ENCODE measurements at places on chromosomes 3 and 15.
A peak's percentile ranks its signal among the peaks of the same experiment; 100 is the strongest.

- DNase-seq, result no peak
Measured at GRCh38 chr3:31924610-31925270, 56.3 kb downstream of the OSBPL10 start.

GRCh38 chr15:40463279-40463678, 7.5 kb upstream of the CHST14 start:
- DNase-seq, result no peak

DNA sequence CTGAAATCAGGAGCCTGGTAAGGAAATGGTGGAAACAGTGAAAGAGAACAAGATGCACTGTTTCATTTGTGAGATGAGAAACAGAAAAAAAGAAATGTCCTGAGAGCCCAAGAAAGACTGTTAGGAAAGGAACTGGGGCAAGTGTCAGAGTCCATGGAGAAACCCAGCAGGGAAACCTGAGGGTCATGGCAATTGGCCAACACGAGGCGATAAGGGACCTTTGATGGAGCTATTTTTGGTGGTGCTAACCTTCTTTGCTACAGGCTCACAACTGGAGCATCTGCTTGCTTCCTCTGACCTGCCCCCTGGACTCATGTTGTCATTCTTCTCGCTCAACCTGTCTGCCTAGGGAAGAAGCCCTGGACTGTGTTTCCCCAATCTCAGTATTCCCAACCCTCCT, 4.2 kb upstream of the TMEM41A start:
- DNase-seq, result no peak

DNA sequence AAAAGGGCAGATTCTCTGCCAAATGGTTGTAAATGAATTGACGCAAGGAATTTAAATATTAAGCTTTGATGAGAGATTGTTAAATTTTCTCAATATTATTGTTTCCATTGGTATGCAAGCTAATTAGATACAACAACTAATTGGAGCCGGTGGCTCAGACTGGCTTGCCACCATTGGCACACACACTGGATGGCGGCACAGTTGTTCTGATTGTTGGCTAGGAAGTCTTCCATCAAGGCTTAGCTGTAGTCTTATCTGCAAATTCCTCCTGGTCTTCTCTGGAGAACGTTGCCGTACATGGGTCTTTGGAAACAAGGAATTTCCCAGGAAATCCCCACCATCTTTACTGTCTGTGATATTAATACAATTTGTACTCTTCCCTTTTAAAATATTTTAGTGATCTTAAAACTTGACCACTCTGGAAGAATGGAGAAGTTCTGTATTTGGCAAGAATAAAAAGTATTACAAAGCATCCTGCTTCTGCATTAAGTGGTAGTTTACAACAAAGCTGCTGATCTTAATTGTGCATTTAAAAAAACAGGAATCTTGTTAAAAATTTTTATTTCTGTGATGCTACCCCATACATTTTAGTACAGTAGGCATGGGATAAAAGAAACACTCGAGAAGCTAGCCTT, 126.5 kb downstream of the UBE2E2 start:
- DNase-seq, result no peak

DNA sequence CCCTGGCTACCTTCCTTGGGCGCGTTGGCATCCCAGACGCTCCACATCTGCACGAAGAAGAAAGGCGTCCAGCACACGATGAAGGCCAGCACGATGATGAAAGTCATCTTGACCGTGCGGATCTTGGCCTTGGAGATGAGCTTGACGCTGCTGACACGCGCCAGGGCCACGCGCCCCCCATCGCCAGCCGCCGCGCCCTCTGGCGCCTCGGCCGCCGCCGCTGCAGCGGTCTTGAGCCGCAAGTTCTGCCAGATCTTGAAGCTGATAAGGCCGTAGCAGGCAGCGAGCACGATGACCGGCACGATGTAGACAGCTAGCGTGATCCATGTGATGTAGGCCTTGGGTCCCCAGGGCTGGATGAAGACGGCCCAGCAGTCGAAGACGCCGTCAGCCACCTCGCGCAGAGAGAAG, 2.2 kb downstream of the OXTR start:
- no peak for DNase-seq

DNA sequence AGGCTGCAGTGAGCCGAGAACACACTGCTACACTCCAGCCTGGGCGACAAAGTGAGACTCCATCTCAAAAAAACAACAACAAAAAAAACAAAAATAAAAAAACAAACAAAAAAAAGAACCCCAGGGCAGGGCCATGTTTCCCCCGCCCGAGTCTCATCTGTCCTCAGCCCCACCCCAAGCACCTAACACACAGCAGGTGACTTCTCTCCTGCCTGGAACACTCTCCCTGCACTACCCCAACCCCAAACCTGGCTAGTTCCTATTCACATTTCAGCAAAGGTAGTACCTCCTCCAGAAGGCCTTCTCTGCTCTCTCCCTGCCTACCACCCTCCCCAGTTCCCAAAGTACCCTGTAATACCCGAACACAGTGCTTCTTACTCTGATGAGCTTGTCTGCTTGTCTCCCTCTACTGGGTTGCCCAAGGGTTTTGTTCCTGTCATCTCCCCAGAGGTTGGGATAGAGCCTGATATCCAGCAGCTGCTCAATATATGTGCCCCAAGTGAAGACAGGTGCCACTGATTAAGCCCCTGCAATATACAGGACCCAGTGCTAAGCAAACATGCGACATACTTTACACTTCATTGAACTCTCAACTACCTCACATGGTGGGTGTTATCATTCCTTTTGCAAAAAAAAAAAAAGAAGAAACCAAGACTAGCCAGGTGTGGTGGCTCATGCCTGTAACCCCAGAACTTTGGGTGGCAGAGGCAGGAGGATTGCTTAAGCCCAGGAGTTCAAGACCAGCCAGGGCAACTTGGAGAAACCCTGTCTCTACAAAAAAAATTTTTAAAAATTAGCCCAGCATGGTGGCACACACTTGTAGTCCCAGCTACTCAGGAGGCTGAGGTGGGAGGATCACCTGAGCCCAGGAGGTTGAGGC, 103.6 kb downstream of the DAPK2 start:
- no peak for DNase-seq

- DNase-seq, result peak; percentile 97
Measured at GRCh38 chr15:60371175-60372051, 26.4 kb downstream of the ANXA2 start.

DNA sequence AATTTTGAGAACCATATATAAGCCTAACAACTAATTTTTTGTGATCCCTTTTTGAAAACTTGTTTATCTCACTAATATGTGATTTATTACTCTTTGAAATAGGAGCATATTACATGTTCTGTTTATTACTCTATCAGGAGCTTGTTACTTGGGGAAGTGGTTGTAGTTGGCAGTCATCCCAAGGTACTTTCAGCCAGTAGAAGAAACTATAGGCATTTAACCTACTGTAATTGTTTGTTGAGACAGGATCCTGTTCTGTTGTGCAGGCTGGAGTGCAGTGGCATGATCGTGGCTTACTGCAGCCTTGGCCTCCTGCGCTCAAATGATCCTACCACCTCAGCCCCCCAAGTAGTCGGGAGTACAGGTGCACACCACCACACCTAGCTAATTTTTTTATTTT, 195.6 kb downstream of the TCF12 start:
- DNase-seq, result no peak

DNA sequence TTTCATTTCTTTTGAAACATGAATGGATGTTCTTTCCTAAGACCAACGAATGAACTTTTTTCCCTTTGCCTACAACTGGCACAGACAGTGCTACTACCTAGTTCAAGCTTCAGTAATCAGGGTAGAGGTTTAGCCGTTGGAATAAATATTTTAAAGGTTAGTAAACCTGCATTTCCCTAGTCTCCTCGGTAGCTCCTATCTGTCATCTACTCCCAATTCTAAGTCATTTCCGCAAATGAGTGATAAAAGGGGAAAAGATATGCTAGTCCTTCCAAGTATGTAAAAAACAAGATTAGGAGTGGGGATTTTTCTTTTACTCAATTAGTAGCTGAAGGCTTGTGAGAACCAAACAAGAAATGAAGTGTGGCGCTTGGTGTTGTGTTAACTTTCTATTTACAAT, 15.2 kb downstream of the SLTM start:
- no peak for DNase-seq

DNA sequence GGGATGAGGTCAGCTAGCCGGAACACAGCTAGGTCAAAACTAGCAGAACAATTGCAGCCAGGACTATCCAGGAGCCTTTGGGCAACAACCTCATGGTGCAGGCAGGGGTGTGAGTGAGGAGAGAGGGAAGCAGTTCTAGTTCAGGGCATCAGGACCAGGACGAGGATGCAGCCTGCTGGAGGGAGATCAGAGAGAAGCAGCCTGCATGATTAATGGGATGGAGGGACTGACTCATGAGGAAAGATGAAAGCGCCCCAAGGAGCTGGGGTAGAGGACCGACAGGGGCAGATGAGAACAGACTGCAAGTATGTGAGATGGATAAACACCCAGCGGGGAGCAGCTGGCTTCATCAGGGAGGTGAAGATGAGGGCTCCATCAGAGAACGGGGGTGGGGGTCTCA, 37.9 kb upstream of the LRTM1 start:
- DNase-seq, result no peak

- no peak for DNase-seq
Measured at GRCh38 chr15:95567686-95568085, 762.8 kb upstream of the NR2F2 start.

DNA sequence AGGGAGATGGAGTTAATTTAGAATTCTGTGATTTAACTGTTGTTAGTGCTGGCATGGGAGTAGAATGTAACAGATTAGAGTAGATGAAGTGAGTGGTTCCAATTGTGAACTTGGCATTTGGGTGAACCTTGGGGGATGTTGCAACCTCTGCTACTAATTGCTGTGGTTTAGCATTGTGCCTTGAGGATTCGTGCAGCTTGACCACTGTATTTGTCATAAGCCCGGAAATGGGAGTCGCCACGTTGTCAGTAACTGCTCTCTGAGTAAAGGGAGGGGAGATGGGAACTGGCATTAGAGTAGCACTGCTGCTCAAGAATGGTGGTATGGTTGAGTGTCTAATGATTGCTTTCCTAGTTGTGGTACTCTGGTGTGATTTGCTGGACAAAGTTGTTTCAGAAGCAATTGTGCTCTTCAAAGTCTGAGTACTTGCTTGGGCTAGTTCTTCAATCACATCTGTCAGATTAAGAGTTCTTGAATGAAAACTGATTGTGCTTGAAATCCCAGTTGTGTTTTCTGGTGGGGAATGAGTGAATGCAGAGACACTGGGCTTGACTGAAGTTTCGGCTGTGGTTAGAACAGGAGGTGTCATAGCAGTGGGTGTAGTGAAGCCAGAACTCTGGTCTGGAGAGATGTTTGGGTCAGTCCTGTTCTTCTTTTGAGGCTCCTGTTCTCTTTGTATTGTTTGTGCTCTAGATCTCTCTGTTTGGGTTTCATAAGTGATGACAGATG, 15.4 kb downstream of the IGSF10 start:
- no peak for DNase-seq

DNA sequence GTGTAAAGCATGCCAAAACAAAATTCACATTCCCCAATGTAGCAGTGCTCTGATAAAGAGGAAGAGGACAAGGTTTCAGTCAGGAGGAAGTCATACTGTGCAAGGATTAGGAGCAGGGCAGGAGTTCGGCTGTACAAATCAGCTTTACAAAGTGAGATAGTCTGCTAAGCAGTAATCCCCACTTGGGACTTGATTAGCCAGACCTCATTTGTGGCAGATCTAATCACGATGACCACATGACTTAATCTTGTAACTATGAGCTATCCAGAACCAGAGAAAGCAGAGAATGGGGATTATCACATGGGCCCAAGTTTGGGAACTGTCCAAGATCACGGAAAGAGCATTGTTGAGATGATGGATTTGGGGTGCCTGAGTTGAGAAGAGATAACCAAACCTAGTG, 7.8 kb downstream of the DCBLD2 start:
- DNase-seq, result no peak

DNA sequence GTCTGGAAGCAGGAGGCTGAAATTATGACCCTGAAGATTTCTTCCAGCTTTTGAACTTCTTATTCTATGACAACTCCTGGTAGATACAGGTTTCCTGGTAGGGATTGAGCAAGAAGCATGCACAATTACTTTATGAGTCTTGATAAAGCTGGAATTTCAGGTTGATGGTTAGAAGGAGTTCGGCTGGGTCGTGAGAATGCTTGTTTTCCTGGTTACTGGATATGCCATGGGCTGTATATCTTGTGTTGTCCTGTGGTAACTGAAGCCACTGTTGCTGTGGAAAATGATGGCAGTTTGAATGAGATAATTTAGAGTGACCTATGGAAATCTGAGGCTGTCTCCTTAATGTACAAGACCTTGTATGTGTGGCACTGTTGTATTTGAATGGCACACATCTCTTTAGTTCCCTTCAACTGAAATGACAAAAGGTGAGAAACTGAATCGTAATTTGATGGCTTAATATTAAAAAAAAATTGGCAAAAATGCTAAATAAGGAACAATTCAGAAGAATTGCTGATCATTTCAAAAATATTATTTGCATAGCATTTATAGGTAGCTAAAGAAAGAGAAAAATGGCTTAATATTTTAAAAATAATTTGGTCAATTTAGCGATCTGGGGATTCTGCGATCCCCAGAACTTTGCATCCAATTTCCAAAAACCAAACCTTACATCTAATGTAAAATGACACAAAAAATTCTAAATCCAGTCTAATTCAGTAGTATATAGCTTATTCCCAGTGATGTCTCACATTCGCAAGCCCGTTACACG, 1.1 kb upstream of the UBE2E1 start:
- DNase-seq, result no peak

DNA sequence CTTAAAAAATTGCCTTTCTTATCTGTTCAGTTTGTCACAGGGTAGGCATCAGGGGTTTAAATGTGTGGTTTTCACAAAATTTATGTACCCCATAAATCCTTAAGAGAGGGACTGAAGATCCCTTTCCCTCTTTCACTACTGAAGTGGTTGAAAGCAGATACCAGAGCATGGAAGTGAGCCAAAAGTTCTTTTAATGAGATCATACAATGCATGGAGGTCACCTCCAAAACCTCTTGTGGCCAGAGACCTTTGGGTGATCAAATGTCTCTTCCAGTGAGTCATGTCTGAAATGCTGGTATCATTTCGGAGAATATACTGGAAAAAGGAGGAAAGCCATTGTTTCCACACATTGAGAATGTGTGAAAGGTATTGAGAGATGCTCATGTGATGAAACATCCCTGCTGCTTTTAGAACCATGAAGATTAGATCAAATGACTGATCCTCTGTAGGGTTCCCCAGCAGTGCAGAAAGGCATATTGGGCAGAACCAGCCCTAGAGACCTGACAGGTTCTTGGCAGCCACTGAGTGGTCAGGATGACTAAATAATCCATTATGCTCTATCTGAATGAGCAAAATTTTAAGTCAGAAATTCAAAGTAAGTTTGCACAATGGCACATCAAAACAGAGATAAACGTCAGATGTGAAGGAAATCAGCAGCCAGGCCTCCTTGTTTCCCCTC, 165.8 kb upstream of the SLC2A2 start:
- DNase-seq, result peak; percentile 69

- DNase-seq, result no peak
Measured at GRCh38 chr3:69288161-69288895, 97.6 kb downstream of the FRMD4B start.

DNA sequence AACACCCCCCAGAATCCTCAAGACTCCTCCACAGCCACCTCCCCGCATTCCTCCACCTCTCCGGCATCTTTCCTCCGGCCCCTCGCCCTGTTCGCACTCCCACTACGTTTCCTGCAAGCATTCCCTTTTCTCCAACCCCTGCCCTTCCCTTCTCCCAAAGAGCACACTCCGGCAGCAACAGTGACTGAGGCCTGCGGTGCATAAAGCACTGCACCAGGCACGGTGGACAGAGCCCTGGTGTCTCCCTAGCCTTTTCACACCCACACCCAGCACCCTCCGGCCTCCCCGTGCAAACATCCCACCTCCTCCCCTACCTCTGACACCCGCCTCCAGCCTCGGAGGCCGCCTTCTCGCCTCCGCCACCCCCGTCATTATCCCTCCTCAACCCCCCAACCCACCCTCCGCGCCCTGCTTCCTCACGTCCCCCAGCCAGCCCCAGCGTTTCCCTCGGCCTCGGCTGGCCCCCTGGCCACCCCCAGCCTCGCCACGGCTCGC, 577 bp downstream of the ZNF148 start:
- DNase-seq, result no peak

Data from smooth muscle cell of the brain vasculature (primary cell).